ENCODE measurements at places on chromosomes 11 and 22. TPM values are rescaled to one million over a fixed set of nuclear protein-coding genes. Genes with fewer than 3 reads are reported as not detected.

GRCh38 chr22:24791362-24791761, 14.6 kb upstream of the SGSM1 start:
- no peak for DNase-seq

GRCh38 chr22:26035523-26035922, 133.7 kb upstream of the SEZ6L start:
- DNase-seq, result no peak

DNA sequence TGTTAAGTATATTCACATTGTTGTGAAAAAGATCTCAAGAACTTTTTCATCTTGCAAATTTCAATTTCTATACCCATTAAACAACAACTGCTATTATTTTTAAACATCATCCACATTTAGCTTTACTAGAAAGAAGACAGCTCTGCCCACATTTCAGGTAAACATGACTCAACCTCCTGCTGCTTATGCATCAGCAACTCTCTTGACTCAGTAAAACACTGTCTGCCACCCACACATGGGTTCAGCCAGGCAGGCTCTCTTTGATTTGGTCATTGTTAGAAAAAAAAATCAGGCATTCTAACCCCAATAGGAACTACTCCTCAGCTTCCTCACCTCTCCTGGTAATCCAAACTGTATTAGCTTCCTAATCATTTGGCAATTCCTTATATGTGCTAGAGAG, 5.1 kb upstream of the ENDOD1 start:
- no peak for DNase-seq

DNA sequence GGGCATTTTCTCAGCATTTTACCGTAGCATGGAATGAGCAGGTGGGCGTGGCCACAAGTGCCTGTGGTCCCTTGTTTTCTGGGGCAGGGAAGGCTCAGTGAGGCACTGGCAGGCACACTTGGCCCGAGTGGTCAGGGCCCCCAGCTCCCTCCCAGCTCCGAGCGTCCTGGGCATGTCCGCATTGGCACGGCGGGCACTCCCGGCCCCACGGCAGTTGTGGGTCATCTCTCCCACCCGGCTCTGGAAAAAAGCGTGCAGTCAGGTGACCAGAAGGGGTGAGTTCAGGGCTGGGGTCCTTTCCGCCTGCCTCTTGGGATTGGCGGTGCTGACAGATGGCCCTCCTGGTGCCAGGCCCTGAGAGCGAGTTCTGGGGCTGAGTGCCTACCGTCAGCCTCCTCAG, 55.8 kb downstream of the GRAMD4 start:
- DNase-seq, result no peak

DNA sequence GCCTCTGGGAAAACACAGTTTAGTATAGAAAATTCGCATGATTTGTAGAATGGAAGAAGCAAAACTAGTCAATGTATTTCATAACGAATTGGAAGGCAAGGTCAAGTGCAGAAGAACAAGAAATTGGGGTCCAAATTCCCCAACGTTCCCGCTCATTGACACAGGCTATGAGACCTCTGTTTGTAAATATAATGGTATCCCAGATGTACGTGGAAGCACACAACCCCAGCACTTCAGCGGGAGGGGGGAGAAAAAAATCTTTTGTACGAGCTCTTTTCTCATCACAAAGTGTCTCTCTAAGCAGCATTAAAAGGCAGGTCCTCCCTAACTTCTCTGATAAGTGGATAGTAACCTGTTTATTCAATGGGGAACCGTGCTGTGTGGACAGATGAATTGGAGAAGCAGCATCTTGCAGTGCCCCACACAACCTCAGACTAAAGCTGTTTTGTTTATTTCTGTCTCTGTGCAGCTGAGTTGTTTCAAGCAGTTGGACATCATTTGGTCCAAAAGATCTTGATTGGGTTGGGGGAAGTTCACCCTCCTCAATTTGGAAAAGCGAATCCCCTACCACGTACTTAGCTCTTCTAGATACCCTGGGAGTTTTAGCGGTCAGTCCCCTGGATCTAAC, 1.1 kb upstream of the GAB2 start:
- no peak for DNase-seq

Gene FXYD6
- total RNA-seq, result 1.0 TPM

DNA sequence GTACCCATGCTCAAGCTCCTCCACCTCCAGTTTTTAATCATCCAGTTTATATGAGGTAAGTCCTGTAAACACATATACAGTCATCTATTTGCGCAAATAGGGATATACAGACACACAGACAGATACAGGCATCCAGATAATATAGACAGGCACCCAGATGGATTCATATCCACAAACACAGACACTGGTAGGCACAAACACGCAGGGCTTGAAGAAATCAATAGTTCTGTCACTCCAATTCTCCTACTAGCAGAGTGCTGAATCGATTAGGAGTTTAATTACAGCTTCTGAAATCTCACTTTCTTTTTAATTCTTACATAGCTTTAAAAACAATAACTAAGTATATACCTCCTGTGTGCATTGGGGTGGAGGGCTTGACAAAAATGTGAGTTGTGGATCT, 56.0 kb downstream of the INSC start:
- DNase-seq, result no peak

Gene INPP5J
- 6.8 TPM for total RNA-seq

Gene SEZ6L
- not detected for total RNA-seq

GRCh38 chr11:4511282-4512245, 29.1 kb downstream of the OR52K1 start:
- DNase-seq, result no peak

DNA sequence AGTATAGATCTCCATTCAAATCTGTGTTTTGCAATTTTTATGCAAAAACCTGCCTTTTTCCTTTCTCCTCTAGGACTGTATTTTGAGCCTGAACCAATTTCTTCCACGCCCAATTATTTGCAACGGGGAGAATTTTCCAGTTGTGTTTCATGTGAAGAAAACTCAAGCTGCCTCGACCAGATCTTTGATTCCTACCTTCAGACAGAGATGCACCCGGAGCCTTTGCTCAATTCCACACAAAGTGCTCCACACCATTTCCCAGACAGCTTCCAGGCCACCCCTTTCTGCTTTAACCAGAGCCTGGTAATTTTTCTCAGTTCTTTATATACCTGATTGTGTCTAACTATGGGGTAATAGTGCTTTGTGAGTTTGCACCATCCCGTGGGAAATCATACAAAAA, 8.0 kb downstream of the POU2AF3 start:
- no peak for DNase-seq

Gene HEPN1
- total RNA-seq, result not detected

GRCh38 chr11:113896156-113896879, 8.3 kb upstream of the HTR3B start:
- no peak for DNase-seq

GRCh38 chr22:38924347-38924952, 33.0 kb upstream of the APOBEC3A start:
- peak; percentile 90 for DNase-seq

- DNase-seq, result no peak
Observed at GRCh38 chr11:13929395-13929891, 33.1 kb upstream of the SPON1 start.

DNA sequence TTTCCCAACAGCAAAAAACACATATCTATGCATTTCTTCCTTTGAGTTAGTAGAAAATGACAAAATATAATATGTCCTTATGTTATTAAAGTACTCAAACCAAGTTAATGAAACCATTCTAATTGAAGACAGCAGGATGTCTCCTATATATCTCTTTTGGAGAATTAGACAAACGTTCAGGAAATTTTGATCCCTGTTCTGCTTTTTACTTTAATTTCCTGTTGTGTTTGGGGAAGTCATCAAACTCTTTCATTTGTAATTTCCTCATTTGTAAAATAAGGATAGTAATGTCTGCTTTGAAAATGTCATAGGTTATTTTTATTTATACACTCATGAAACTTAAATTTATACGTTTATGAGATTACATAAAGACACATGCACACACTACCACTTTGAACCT, 281.8 kb upstream of the ANO5 start:
- no peak for DNase-seq

DNA sequence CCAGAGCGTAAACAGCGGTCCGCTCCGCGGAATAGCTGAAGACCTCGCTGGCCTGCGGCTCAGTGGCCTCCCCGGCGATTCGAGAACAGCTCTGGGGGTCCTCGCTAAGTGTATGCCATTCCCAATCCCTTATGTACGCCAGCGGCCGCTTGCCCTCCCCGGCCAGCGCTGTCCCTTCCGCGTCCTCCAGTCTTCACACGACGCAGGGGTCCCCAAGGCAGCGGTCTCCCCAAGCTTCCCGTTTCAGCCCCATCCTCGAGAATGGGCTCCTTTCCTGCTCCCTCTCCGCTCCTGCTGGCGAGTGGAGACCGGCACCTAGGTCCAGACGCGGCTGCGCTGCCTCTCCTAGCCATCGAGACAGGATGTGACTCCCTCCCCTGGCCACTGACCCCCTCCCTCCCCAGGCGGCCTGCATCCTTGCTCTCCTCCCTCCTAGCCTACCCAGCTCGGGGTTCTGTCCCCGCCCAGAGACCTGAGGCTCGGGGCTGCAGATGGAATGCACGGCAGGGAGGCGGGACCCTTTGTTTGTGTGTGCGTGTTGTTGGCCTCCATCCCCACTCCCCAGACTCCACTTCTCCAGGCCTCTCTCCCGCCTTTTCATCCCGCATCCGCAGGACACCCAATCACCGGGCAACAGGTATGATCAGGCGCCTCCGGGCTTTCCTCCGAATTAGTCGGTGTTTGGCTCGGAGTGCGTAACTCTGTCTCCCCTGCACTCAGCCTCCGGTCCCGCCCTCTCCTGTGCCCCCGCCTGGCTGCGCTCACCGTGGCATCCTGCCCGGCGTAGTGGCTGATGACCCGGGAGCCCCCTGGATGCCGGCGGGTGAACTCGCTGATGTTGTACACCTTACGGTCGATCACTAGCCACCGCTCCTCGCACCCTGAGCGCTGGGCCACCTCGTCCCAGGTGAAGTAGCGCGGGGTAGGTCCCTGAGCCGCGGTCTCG, 740 bp downstream of the FADS1 start:
- DNase-seq, result peak; percentile 81

Gene SOX10
- total RNA-seq, result not detected

Gene APOA4
- total RNA-seq, result 1.8 TPM

DNA sequence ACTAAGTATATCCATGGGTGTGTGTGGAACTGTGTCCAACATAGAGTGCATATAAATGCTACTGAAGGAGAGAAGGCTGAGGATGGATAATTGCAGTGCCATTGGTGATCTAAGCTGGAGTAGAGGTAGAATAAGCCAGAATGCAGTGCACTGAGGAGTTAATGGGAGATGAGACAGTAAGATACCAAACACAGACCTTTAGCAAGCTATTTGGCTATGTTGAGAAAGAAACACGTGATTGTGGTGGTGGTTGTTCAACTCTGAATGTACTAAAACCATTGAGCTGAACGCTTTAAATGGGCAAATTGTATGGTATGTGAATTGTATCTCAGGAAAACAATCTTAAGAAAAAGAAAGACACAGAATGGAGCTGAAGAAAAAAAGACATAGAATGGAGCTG, 22.8 kb downstream of the JAML start:
- no peak for DNase-seq

Gene UPB1
- total RNA-seq, result 6.7 TPM

GRCh38 chr11:59918987-59919589, 19.1 kb upstream of the OOSP1 start:
- DNase-seq, result peak; percentile 58

DNA sequence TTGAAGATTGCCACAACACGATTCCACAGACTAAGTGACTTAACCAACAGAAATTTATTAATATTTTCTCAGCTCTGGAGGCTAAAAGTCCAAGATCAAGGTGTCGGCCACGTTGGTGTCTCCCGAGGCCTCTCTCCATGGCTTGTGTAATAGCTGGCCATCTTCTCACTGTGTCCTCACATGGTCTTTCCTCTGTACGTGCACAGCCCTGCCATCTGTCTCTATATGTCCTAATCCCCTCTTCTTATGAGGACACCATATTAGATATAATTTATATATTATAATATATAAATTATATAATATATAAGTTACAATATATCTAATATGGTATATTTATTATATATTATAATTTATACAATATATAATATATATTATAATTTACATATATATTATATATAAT, 25.1 kb upstream of the SCGB1A1 start:
- no peak for DNase-seq

DNA sequence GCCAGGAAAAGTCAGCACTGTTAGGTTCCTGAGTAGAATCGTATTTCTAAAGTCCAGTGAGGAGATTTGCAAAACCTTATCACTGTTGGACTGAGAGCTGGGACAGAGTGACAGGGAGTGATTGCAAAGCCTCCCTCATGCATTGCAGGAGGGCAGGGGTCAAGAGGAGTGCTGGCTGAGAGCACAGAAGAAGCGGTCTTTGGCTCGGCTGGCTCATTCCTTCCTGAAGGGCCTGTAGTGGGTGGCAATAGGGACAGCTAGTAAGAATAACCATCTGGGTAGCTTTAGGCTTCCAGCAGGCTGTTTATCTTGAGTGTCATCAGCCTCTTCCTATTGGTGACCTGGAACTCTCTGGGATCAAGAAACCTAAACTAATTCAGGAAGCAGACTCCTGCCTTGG, 53.4 kb downstream of the CD44 start:
- DNase-seq, result peak; percentile 73

- DNase-seq, result no peak
Observed at GRCh38 chr11:62133328-62134065, 9.7 kb downstream of the INCENP start.

GRCh38 chr11:119772641-119773415, 43.8 kb upstream of the NECTIN1 start:
- no peak for DNase-seq

DNA sequence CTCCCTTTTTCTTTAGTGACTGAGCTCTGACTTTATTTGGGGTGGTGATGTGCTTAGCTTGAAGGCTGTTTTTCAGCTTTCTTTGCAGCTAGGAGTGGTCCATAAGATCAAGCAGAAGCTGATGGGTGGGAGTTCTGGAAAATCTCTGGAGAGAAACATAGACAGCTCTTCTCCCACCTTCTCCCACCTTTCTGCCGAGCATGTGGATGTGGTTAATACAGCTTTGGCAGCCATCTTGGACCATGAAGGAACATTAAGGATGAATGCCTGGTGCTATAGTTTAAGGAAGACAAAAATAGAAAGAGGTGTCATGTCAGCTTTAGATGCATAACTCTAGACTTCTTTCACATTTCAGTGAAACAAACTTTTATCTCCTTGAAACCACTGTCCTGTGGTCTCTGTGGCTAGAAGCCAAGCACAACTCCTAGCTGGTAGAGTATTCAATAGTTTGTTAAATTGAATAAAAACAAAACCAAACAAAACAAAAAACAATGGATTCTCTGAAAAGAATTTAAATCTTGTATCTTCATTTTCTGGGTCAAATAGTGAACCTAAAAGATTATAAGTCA, 203.6 kb upstream of the SESN3 start:
- DNase-seq, result no peak

- DNase-seq, result no peak
Observed at GRCh38 chr11:86443415-86443814, 68.7 kb downstream of the CCDC81 start.

DNA sequence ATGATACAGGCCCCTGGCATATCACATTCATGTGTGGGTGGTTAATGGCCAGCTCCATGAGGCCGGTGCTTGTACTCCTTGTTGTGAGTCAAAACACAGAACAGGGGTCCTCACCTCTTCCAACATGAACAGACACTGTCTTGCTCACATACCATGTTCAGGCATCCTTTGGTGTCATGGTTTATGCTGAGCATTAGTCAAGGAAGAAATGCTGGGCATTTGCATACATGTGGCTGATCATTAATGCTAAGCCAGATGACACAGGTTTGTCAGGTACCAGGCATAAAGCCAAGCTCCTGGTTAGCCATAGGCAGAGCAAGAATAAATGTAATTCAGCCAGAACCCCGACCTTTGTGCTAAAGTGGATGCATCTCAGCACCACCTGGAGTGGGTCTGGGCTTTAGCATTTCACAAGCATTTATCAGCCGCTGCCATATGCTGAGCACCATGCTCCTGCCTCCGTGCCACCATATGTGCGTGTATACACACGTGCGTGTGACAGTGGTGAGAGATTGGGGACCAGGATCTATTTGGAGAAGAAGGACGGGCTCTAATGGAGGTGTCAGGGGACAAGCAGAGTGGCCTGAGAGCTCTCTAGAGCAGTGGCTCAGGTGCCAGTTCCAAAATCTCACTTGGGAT, 55.0 kb downstream of the MICAL2 start:
- DNase-seq, result no peak

Data from Caco-2 (cell line).